ENCODE measurements at places on chromosomes 16 and 17.

DNA sequence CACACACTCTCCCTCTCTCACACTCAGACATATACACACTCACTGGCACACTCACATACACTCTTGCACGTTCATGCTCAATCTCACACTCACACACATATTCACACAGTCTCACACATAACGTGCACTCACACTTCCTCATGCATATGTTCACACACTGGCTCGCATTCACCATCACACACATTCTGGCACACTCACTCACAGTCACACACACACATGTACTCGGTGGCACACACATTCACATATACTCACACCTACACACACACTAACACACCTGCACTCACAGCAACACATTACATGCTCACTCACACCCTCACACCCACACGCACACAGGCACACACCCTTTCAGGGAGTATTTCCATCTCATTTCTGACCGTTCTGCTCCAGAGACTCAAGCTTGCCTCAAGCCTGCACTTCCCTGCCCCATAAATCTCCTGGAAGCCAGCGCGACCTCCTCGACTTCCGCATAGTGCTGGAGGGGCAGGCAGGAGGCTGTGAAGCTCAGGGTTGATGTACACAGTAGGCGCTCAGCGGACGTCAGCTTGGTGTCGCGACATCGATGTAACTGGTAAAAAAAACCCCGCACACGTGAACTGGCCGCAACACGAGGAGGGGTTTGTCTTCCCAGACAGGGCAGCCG is 66.7 kb upstream of the FOXF1 start:
- DNase-seq = no peak

GRCh38 chr16:75552951-75553350 is 3.1 kb downstream of the TMEM231 start:
- DNase-seq = no peak

DNA sequence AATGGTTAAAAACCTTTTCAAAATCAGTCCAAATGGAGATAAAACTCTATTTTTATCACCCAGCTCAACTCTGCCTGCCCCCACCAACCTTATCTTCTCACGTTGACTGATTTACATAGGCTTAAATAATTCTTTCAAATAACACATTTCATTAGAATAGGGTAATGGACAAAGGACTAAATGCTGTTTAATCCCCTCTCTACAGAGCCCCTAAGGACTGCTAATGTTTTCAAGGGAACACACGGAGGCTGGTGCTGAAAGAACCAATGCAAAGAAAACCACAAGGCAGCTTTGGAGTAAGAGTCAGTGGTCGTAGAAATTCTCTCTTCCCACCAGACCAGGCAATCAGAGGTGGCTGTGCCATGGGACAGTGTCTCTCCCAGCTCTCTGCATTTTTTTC is 445.7 kb upstream of the MAF start:
- no peak for DNase-seq

- peak; percentile 87 for DNase-seq
These were observed 789.9 kb upstream of the KIF2B start for GRCh38 chr17:53032861-53033271.

DNA sequence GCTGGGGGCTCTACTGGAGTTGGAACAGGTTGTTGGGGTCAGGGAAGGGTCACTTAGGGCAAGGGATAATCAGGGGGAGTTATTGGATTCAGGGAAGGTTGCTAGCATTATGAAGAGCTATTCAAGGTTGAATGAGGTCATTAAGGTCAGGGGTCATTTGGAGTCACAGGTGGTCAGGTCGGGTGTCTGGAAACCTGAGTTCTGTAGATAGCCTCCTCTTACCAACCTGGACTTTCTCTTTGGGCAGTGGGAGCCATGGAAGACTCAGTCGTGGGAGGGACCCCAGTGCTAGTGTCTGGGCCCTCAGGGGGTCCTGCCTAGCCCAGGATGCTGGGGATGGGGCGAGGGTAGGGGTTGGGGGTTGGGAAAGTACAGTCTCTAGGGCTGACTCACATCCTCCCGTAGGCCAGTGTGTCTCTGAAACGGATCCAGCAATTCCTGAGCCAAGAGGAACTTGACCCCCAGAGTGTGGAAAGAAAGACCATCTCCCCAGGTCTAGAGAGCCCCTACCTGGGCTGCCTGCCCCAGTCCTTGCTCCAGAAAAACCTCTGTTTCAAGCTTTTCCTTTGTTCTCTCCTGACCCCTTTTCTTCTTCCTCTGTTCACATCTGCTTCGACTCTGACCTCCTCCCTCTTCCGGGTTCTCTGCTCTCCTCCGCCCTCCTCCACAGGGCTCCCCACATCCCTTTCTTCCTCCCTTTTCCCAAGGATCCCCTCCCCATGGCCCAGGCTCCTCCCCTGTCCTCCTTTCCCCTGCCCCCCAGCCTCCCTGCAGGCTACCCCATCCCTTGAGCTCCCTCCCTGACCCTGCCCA is 33.5 kb downstream of the ABCC3 start:
- peak; percentile 26 for DNase-seq

DNA sequence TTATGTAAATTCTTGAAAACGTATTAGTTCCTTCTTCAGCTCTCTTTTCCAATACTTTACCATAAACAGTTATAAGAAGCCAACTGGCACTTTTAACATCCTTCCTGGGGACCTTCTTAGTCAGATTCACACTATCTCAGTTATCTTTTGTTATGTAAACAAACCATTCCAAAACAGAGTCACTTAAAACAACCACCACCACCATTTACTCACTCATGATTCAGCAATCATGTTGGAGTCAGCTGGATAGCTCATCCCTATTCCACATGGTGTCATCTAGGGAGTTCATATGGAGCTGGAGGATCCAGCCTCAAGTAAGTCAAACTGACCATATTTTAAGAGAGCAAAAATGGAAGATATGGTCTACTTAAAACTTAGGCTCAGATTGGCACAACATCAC is 240.3 kb upstream of the IRX3 start:
- DNase-seq = no peak

GRCh38 chr16:84970447-84971127 is 40.7 kb downstream of the ZDHHC7 start:
- DNase-seq = peak; percentile 75

DNA sequence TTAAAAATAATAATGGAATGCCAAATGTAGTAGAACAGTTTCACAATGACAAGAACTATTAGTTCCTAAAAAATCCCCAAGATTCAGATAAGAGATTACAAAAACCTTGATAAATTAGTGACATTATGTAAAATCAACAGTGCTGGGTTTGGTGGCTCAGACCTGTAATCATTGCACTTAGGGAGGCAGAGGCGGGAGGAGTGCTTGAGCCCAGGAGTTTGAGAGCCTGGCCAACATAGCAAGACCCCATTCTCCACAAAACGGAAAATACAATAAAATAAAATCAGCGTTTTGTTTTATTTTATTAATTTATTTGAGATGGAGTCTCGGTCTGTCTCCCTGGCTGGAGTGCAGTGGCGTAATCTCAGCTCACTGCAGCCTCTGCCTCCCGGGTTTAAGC is 4.1 kb downstream of the CARD14 start:
- no peak for DNase-seq

DNA sequence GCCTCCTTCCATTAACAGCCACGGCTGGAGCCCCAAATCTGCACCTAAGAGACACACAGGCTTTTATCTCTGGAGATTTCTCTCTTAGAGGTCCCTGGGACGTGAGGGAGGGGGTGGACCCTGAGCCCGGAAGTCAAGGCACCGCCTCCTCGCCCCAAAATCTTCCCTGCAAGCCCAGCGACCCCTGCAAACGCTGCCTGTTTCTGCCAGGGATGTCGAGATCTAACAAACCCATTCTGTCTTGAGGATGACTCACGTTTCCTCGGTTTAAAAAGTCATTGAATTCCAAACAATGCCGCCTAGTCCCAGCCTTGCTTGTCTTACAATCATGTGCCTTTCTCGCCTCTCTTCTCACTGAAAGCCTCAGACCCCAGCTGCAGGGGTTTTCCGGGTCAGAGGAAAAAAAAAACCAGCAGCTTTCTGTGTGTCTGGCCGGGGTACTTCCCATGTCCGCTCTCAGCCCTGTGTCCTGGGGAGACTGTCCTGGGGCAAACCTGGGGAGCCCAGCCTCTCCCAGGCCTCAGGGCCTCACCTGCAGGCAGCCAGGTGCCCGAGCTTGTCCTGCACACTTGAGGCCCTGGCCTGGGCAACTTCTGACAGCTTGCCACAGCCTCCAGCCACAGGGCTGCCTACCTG is 15.4 kb downstream of the ARL2BP start:
- peak; percentile 64 for DNase-seq
